ENCODE measurements at places on chromosomes 5 and 9.

DNA sequence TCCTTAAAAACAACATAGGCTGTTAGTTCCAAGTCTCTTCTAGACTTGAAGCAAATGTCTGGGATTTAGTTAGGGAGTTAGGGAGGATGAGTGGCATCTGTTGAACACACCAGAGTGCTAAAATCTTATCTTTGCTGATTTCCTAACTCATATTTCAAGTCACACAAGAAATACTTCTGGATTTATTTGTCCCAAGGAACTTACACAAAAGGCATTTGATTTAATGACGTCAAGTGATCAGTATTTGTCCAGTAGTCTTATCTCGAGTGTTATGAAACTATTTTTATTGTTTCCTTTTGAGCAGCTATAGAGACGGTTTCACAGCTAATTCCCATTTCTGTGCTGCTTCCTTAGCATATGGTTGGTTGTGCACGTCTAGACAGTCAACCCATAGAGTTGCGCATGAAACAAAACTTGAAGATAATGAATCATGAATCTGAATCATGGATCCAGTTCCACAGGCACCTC is 140.5 kb upstream of the TUT7 start:
- no peak for DNase-seq

DNA sequence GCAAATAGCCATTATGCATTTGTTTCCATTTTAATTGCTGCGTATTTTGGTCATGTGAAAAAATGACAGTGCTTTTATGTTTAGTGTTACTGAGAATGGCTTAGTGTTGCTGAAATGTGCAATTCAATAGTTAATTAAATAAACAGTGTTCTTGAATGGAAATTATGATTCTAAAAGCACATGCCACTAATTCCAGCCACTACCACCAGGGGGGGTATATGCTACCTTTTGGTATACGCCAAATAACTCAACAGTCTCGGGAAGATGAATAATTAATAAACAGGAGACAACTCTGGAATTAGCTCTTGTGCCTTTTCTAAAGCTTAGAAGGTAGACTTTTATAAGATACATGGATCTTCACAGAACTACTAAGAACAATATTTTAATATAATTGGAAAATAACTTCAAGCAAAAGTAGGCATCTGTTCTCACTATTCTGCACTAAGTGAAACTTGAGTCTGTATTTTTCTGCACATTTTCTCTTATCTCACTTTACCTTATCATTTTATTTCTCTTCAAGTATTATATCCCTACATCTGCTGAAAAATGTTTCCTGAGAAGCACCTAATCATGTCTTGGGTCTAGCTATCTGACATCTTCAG is 83.5 kb upstream of the MINAR2 start:
- DNase-seq: peak; percentile 23

DNA sequence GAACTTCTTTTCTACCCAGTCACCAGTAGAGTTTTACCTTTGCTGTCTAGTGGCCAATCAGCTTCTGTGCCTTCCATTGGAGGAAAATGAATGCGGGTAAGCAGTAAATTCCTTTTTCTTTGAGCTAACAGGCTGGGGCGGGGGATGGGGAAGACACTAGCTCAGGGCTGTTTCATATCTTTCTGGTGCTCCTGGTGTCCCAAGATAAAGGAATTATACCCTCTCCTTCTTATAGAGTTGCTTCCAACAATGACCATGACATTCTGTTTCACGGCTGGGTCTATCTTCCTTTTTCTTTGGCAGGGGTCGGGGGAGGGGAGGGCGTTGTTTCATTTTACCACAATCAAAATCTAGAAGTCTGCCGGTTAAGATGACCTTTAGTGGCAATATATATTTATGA is 51.2 kb upstream of the RPS23 start:
- no peak for DNase-seq

- no peak for DNase-seq
Observed at GRCh38 chr5:19235101-19235584, 752.9 kb downstream of the CDH18 start.

DNA sequence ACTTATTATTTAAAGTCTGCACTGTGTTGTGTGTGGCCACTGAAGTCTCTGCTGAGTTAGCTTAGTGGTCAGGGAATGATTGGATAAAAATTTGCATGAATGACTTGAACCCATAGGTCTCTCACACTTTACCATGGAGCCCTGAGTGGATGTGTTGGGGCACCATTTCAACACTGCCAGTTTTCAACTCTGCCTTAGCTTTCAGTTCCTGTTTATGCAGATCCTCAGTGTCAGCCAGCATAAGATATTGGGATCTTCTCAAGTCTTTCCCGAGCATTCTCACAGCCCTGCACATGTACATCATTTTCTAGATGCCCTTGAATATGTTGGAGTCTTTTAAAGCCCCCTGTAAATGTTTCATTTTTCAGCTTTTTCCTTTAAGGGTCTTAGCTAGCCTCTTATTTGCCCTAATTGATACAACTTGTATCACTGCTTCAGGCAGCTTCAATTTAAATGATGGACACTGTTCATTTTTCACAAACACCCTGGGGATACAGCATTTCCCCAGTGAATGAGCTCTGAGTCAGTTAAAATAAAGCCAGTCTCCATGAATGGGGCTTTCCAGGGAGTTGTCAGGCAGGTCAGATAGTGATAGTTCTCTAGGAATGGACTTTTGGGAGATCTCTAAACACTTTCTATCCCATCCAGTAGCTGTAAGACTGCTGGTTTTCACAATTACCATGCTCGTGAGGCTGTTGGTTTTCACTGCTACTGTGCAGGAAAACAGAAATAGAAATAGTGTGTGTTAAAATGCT is 211.9 kb upstream of the PAPPA start:
- DNase-seq: no peak

DNA sequence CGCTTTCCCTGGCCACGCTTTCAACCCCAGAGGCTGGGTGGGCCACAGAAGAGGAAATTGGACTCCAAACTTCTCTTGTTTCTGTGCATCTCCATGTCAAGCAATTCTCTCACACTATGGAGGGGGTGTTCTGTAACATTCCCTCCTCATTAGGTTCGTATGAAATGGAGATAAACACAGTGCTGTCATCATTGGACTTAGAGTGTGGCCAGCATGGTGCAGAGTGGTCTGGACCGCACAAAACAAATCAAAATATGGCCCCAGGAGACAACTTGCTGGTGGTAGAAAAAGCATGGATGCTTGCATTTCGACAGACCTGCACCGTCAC is 655.2 kb downstream of the BNC2 start:
- DNase-seq: no peak

DNA sequence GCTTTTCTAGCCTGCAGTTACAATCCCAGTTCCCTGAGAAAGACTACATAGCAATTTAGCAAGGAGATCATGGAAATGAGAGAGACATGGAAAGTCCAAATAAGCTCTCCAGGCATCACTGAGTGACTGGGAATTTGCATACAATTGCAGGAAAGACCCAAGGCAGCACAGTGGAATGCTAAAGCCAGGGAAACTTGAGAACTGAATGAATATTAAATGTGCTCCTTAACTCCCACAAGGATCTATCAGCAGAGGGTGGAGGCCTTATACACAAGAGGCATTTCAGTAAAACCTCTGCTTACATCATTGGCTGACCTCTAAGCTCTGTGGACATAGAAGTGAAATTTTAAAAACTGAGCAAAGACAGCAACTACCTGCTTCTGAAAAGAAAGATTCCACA is 355.6 kb upstream of the DAB2 start:
- DNase-seq: peak; percentile 8

DNA sequence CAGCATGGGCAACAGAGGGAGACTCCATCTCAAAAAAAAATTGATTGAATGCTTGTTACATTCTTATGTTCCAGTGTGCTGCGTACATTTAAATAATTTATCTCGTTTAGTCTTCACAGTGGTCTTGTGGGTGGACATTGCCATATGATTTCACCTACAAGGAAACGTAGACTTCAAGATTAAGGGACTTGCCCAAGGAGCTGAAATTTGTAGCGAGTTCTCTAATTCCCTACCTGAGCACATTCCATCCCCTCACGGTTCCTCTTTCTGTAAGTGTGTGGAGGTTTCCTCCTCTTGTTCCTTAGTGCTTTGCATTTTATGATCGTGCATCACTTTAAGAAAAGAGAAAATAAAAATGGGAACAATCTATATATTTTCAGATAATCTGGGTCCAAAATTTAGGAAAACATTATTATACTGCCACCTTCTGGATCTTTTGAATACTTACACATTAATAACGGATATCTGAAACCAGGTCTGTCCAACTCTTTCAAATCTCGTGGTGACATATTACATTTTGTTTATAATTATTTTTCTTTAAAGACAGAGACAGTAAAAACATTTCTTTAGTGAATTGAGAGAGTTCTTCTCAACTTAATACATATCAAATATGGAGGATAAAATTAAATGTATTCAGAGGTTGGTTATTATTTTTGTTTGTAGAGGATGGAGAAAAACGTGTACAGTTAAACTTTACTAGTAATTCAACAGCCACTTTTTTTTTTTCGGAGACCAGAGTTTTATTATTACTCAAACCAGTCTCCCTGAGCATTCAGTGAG is 29.9 kb upstream of the C7 start:
- DNase-seq: no peak

DNA sequence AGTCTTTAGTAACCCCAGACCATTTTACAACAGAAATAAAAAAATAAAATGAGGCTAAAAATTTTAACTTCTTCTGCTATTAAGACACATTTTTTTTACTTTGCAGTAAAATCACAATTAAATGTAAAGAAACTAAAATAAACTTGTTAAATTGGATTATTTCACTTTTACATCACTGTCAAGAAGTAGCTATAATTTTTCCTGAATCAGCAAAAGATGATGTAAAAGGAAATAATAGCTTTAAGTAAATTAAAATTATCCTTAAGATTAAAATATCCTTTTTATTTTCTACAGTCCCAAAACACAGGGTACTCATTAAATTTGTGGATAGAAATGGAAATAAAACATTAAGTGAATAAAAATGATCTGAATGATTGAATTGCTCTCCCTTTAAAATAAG is 44.5 kb downstream of the TMEM232 start:
- no peak for DNase-seq

Data from NT2/D1 (cell line).